ENCODE measurements at places on chromosomes 6 and 20.

DNA sequence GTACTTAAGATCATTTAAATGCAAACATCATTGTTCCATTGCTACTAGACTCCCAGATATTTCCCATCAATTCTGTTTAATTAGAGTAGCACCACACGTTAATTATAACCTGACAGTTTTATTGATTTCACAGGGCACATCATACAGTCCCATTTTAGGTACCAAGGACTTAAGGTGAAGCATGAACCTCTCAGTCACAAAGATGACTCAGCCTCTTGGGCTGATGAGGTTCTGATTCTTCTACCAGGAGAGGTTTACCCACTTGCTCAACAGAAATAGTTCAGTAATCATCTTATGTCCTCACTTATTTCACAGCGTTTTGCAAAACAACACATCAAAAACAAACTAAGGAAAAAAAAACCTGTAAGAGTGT lies 98.5 kb downstream of the HIVEP2 start:
- peak overlapping the region; percentile 77 for H3K27ac ChIP-seq
- peak overlapping the region; percentile 40 for H3K4me3 ChIP-seq
- DNase-seq: no peak
- no peaks in the 10 kb centered on the region for H3K27me3 ChIP-seq
- H3K4me1 ChIP-seq: peaks cover 14% of the 10 kb centered on the region
- H3K36me3 ChIP-seq: no peaks in the 10 kb centered on the region

- H3K27ac ChIP-seq: no peak overlapping the region
- no peaks in the 10 kb centered on the region for H3K36me3 ChIP-seq
- no peaks in the 10 kb centered on the region for H3K27me3 ChIP-seq
- DNase-seq: no peak
- H3K4me3 ChIP-seq: no peak overlapping the region
- no peaks in the 10 kb centered on the region for H3K4me1 ChIP-seq
Measured at GRCh38 chr6:14128012-14128411, 10.4 kb downstream of the CD83 start.

DNA sequence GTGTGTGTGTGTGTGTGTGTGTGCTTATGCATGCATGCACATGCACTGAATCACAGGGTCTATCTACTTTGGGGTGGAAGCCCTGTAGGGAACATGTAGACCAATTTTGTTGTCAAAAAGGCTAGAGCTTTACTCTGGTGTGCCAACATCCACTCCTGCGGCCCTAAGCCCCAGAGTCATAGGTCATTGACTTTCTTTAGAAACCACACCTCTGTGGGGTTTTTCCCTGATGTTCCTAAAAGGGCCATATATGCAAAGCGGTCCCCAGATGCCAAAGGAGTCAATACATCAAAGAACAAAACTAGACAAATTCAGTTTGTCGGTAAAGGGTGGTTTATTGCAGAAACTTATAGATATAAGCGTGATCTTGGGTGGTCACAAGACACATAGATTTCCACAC lies 29.8 kb upstream of the SLC2A12 start:
- no peak for DNase-seq
- H3K27me3 ChIP-seq: no peaks in the 10 kb centered on the region
- no peak overlapping the region for H3K4me3 ChIP-seq
- H3K36me3 ChIP-seq: no peaks in the 10 kb centered on the region
- H3K27ac ChIP-seq: no peak overlapping the region

DNA sequence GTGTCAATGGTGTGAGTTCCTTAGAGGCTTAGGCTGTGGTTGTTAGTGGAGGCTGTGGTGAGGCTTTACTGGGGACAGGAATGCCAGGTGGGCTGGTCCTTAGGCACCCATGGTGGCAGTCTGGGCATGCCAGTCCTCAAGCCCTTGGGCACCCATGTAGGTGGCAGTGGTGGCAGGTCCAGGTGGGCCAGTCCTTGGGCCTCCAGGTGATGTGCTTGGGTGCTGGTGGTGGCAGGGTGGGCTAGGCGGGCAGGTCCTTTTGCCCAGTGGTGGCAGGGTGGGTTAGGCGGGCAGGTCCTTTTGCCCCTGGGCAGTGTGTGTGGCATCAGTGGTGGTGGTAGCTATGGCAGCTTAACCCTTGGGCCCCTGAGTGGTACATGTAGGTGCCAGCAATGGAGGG lies 133.8 kb downstream of the FLRT3 start:
- DNase-seq: no peak
- no peaks in the 10 kb centered on the region for H3K27me3 ChIP-seq
- H3K36me3 ChIP-seq: no peaks in the 10 kb centered on the region
- no peak overlapping the region for H3K27ac ChIP-seq
- H3K4me1 ChIP-seq: no peaks in the 10 kb centered on the region
- H3K4me3 ChIP-seq: no peak overlapping the region

DNA sequence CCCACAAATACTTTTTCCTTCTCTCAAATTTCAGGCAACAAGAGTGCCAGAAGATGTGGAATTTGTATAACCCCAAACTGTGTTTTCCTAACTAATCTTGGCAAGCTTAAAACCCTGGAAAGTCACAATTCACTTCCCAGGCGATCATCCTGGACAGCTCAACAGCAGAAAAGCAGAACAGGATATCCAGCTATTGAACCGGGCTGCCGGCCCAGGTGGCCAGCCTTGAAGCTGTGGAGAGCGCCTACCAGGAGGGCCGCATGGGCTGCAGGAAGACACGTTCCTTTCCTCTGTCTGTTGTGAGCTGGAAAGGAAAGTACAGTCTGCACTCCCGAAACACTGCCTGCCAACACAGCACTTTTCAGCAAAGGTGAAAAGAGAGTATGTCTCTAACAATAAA lies 719.7 kb upstream of the MARCKS start:
- no peaks in the 10 kb centered on the region for H3K27me3 ChIP-seq
- no peaks in the 10 kb centered on the region for H3K36me3 ChIP-seq
- no peaks in the 10 kb centered on the region for H3K4me1 ChIP-seq
- no peak overlapping the region for H3K4me3 ChIP-seq

GRCh38 chr6:154111025-154111424 lies 72.0 kb downstream of the OPRM1 start:
- no peaks in the 10 kb centered on the region for H3K27me3 ChIP-seq
- no peaks in the 10 kb centered on the region for H3K36me3 ChIP-seq
- no peak overlapping the region for H3K4me3 ChIP-seq
- H3K4me1 ChIP-seq: no peaks in the 10 kb centered on the region
- DNase-seq: no peak
- no peak overlapping the region for H3K27ac ChIP-seq

- no peak overlapping the region for H3K4me3 ChIP-seq
- H3K27me3 ChIP-seq: no peaks in the 10 kb centered on the region
- DNase-seq: no peak
- no peak overlapping the region for H3K27ac ChIP-seq
- H3K36me3 ChIP-seq: no peaks in the 10 kb centered on the region
- no peaks in the 10 kb centered on the region for H3K4me1 ChIP-seq
Measured at GRCh38 chr6:21931641-21932335, 338.2 kb downstream of the SOX4 start.

GRCh38 chr6:141056945-141057625 lies 1075.6 kb upstream of the GJE1 start:
- no peaks in the 10 kb centered on the region for H3K4me1 ChIP-seq
- H3K27ac ChIP-seq: no peak overlapping the region
- H3K4me3 ChIP-seq: no peak overlapping the region
- no peak for DNase-seq
- no peaks in the 10 kb centered on the region for H3K36me3 ChIP-seq

GRCh38 chr6:84501315-84501714 lies 263.1 kb downstream of the TBX18 start:
- no peaks in the 10 kb centered on the region for H3K36me3 ChIP-seq
- no peak overlapping the region for H3K4me3 ChIP-seq
- H3K27ac ChIP-seq: no peak overlapping the region

DNA sequence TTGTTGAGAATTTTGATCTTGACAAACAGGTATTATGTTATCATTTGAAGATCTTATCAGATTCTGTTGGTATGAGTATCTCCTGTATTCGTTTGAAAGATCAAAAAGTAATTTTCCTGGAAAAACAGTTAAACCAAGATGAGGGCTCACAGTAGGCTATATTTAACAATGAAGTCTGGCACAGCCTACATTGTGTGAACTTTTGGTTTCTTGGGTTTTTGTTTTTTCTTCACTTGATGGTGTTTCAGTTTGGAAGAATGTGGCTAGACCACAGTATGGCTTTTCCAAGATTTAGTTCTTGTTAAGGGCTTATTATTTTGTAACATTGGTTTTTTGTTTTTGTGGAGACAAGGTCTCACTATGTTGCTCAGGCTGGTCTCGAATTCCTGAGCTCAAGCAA lies 306.4 kb downstream of the CDKAL1 start:
- H3K36me3 ChIP-seq: no peaks in the 10 kb centered on the region
- H3K4me1 ChIP-seq: no peaks in the 10 kb centered on the region
- no peak for DNase-seq
- no peak overlapping the region for H3K4me3 ChIP-seq
- H3K27ac ChIP-seq: no peak overlapping the region

- no peak for DNase-seq
- no peak overlapping the region for H3K27ac ChIP-seq
- no peak overlapping the region for H3K4me3 ChIP-seq
- no peaks in the 10 kb centered on the region for H3K36me3 ChIP-seq
Measured at GRCh38 chr20:61608275-61609085, 356.4 kb downstream of the CDH4 start.

DNA sequence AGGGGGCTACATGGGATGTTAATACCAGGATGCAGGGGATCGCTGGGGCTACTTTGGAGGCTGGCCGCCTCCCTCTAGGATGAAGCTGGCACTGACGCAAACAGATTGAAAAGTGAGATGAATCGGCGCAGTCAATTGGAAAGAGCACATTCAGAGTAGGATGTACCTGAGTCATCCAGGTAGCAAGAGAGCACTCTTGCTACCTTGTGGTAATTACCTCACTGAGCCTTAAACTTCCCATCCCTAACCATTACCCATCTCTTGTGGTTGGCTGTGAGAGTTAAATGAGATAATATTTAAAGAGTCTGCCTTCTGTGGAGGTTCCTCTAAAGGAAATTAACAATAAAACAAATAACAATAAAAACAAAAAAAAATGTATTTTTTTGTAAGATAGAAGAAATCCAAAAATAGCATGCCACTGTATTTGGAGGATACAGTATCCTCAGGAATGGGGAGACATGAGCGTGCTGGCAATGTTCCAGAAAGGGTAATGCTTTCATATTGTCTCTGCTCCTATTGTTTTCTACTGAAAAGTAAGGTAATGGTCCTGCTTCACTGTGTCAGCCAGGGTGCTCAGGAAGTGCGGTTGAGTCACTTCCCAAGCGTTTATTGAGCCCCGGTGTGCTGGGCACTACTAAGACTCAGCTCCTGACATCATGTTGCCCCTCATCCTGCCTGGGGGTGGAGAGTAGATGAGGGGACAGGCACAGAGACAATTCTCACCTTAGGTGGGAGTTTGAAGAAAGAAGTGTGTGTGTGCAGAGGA lies 301.1 kb downstream of the EYA4 start:
- no peak overlapping the region for H3K27ac ChIP-seq
- no peaks in the 10 kb centered on the region for H3K4me1 ChIP-seq
- no peak for DNase-seq
- H3K27me3 ChIP-seq: no peaks in the 10 kb centered on the region

DNA sequence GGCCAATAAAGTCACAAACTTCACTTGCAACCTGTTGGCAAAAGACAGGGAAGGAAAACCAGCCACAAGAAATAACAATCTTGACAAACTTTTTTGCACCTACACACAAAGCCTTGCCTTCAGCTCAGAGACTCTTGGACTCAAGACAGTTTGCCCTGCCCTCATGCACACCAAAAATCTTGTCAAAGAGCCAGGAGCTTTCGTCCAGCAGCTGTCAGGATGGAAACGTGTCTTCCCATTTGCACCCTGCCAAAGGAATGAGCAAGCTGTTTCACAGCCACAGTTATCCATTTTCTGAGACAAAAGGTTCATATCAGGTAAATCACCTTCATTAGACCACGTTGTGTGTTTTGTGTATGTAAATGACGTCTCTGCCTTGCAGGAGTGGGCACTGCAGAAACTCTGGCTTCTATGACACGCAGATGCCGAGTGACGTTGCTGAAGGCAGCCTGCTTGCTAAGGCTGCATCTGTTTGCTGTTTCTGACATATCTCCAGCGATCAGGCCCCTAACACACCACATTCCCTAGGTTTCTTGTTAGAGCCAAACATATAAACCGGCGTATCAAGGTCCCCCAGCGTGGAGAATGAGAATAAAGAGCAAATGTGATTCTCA lies 193.4 kb downstream of the SYNDIG1 start:
- no peaks in the 10 kb centered on the region for H3K4me1 ChIP-seq
- no peak overlapping the region for H3K4me3 ChIP-seq
- no peak for DNase-seq
- H3K36me3 ChIP-seq: no peaks in the 10 kb centered on the region

DNA sequence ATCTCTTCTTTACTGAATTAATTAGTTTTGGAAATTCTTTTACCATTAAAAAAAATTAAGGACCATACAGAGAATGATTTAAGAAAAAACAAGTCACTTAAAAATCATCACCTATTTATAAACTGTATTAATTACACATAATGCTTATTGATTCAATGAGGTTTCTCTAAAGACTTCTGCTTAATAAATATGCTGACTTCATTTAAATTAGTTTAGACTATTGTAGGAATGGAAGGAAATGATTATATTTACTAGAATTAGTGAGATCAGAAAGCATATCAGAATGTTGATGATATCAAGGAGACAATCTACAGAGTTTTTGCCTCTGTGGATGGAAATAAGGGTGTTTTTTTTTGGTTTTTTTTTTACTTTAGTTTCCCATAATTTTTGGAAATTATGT lies 34.6 kb upstream of the SMIM28 start:
- DNase-seq: no peak
- H3K4me1 ChIP-seq: no peaks in the 10 kb centered on the region
- H3K27ac ChIP-seq: no peak overlapping the region

DNA sequence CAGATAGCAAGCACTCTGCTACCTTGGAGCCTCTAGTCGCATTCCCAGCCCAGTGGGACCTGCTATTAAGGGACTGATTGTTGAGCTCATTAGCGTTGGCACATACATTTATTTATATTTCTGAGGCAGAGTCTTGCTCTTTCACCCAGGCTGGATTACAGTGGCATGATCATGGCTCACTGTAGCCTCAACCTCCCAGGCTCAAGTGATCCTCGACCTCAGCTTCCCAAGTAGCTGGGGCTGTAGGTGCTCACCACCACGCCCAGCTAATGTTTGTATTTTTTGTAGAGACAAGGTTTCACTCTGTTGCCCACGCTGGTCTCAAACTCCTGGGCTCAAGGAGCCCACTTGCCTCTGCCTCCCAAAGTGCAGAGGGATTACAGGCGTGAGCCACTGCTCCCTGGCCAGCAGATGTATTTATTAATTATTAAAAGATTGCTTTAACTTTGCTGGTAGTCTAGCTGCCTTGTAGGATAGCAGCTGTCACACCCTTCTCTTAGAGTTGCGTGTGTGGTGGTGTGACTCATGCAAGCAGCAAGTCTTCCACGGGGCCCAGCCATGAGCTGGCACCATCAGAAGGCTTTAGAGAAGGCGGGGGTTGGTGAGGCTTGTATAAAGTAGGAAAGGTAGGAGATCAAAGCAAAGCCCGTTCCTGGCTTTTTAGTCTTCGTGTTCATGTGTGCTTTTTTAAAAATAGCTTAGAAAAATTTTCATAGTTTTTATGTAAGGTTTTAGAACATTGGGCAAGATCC lies 16.5 kb downstream of the ACTR5 start:
- peaks cover 22% of the 10 kb centered on the region for H3K4me1 ChIP-seq
- H3K27me3 ChIP-seq: no peaks in the 10 kb centered on the region
- peak; percentile 89 for DNase-seq
- H3K27ac ChIP-seq: peak overlapping the region; percentile 68
- no peak overlapping the region for H3K4me3 ChIP-seq
